ENCODE measurements at places on chromosomes 16 and 17.

GRCh38 chr16:21560462-21560861 is 38.9 kb upstream of the METTL9 start:
- no peak for DNase-seq

DNA sequence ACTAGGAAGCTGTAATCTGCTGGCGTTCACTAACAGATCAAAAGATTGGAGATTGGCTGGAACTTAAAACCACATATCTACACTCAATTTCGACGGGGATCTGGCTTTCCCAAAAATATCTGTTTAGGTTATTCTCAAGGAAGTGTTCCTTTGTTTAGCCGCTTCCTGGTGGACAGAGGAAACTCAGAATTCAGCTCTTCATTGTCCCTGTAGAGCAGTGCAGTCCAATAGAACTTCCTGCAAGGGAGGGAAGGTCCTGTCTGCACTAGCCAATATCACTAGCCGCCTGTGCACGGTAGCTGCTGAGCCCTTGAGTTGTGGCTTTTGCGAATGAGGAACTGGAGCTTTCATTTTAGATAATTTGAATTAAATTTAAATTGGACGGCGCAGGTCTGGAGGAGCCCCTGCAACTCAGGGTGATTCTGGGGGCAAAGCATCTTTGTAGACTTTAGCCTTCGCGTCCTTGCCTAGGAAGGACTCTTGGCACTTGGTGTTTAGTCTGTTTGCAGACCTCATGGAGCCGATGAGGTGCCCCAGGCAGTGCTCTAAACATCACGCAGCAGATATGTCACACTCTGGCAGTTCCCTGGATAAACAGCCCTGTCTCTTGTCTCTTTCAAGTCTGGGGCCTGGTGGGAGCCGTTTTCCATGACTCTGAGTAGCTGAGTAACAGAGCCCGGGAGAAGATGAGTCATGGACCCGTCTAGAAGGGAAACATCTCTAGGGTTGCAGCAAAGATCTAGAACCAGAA is 122.2 kb downstream of the CCDC182 start:
- DNase-seq = no peak

DNA sequence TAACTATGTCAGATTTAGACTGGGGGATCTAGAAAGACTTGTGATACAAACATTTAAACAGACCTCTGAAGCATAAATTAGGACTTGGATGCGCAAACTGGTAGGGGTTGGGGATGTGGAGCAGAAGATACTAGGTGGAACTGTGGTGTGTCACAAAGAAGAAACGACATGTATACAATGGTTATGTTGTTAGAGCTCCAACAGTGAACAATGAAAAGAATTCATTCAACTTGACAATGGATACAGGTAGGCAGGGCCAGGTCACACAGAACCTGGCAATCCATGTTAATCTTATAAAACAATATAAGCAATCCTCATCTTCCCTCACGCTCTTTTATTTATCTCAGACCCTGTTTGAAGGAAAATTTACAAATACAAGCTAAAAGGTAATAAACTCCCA is 102.0 kb downstream of the CDC27 start:
- no peak for DNase-seq

DNA sequence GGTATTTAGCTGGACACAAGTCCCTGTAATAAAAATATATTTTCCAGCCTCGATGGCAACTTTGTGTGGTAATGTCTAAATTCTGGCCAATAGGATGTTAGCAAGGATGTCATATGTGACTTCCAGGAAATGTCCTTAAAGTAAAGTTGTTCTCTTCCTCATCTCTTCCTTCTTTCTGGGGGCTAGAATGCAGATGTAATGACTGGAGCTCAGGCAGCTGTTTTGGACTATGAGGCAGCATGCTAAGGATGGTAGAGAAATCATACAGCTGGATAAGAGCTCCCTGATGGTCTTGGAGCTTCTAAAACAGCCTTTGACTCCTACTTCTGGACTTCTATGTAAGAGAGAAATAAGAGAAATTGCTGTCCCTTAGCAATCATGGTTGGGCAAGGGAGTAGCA is 16.9 kb upstream of the MAPT start:
- DNase-seq = no peak

DNA sequence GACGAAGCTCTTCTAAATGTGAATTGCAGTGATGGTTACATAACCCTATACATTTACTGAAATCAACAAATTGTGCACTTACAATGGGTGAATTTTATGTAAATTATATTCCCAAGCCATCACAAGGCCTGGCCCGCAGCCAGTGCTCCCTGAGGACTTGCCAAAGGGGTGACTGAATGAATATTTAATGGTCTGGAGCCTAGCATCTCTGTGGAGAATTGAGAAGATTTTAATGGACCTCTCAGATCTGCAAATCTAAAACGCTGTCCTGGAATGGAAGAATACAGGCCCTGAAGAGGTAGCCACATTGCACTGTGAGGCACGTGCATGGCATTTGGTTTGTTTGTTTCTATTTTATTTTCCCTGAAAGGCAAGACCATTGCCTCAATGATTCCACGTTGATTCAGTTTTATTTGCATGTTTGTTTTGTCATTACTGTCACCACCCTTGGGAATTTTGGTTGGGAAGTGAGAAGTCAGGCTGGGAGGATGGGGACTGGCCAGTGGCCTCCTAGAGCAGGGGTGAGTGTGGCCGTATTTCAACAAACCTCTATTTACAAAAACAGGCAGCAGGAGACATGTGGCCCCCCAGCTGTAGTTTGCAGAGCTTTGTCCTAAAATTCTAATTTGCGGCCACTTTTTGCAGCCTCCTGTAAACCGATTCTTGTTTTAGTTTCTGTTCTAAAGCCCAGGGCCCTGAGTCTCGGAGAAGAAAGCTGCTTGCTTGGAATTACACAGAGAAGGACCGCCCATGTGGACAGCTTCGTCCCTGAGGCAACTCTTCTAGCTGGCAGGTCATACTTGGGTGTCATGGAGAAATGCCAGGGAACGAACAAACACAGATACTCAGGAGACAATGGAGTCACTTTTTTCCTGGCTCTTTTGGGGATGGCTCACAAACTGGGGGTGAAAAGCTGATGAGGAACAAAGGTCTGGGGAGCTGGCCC is 40.5 kb upstream of the GCSH start:
- DNase-seq = no peak

GRCh38 chr16:57892447-57893096 is 78.4 kb downstream of the CNGB1 start:
- DNase-seq = no peak

DNA sequence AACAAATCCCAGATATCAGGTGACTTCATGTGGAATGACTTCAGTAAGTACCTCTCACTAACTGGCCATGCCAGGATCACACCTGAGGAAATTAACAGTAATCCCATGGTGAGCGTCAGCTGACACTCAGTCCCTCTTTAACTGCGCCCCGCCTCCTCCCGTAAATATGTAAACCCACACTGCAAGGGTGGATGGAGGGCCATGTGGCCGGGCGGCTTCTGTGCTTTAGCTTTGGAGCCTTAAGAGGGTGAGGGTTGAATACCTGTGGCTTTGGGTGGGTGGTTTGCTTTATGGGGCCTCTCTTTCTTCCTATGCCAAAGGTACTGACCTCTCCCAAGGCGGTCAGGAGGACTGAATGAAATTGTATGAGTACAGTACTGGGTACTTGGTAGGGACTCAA is 141.7 kb downstream of the MRM1 start:
- DNase-seq = no peak

- no peak for DNase-seq
Observed at GRCh38 chr16:70402916-70403659, 35.8 kb downstream of the ST3GAL2 start.

DNA sequence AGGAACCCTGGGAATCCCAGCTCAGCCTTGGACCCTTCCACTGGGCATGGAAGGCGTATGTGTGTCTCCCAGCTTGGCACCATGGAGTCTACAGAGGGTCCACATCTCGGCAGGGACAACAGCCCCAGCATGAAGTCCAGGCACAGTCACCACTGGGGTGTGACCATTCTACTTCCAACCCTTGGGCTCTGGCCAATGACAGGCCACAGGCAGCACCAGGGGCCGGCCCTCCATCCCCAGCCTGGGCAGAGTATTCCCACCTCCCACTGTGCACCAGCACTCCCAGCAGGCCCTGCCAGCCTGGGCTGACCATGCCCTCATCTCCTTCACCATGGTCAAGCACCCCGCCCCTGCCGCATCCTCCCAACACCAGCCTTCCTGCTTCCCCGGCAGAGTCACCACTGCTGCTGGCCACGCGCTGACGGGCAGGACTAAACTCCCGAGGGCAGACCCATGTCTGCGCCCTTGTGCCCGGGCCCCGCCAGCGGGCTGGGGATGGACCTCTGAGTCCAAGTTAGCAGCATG is 9.5 kb upstream of the PPP1R27 start:
- no peak for DNase-seq

- no peak for DNase-seq
Observed at GRCh38 chr17:34765291-34765690, 185.9 kb downstream of the TMEM132E start.

GRCh38 chr16:81224824-81225223 is 13.7 kb upstream of the BCO1 start:
- DNase-seq = no peak

DNA sequence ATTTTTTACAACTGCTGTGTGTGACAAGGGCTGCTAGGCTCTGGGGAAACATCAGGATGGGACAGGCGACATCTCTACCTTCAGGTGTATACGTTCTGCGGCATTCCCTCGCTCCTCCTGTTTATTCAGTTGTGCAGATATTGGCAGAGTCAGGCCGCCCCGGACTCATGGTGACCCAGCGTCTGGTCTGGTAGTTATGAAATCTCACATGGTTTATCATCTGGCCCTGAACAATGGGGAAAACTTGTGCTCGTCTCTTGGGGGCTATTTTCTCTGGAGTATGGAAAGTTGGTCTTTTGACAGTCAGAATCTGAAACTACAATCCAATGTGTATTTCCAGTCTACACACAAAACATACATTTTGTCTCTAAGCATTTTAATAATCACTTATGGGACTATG is 3.3 kb downstream of the MARCHF10 start:
- DNase-seq = no peak

- DNase-seq = no peak
Observed at GRCh38 chr16:87438611-87438985, 46.5 kb downstream of the MAP1LC3B start.

GRCh38 chr16:31215287-31216162 is 1.4 kb downstream of the PYDC1 start:
- no peak for DNase-seq

DNA sequence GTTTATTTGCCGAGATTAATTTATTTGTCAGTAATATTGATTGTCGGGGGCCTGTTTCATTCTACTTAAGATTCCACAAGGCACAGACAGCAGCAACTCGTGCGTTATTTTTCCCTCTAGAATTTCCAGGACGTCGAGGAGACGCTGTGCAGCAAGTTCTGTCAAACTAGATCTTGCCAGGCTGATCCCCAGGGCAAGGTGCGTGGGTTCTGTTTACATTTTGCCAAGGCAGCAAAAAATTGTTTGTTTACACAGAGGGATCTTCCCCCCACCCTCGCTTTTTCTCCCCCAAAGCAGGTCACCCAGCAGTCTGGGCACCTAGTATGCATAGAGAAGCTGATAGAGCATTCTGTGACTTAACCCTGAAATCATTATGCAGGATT is 111.4 kb downstream of the IRX3 start:
- DNase-seq = no peak

DNA sequence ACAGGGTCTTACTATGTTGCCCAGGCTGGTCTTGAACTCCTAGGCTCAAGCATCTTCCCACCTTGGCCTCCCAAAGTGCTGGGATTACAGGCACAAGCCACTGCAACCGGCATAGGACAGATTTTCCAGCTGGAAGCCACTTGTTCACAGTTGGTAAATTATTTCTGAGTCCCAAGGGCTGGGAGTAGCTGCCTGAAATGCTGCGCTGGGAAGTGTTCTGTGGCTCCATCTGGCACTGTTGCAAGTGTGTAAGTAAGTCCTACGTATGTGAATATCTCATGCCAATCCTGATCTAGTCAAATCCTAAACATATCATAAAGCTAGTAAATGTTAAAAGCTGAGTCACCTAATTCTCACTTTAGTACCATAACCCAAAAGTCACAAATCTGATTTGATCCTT is 48.1 kb downstream of the YWHAE start:
- DNase-seq = no peak

GRCh38 chr17:72534776-72535175 is 414.0 kb downstream of the SOX9 start:
- DNase-seq = no peak

GRCh38 chr17:63151941-63152523 is 186.0 kb downstream of the TANC2 start:
- no peak for DNase-seq

DNA sequence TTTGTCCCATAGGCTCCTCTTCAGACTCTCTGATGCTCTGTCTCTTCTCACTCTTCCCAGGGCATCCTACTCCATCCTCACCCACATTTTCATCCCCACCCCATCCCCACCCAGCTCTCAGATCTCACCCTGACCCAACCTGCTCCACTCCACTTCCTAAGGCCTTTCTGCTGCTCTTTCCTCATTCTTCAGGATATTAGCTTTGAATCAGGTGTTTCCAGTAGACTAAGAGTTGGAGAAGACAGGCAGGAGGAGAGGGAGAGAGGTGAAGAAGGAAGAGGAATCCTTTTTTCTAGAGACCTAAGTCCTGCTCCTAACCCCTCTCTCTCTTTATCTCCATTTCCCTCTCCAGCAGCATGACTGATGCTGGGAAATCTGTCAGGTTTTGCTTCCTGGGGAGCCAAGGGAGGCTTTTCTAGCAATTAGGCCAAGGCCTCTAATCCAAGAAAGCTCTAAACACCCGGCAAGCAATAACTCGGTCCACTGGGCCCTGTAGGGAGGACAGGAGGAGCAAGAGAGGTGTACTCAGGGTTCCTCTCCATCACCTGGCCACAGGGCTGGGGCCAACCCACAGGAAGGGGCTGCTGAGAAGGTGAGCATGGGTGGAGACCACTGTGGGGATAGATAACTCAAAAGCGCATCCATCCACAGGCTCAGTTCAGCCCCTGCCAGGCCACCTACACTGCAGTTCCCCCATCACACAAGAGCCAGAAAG is 133.3 kb downstream of the TMEM132E start:
- DNase-seq = no peak

GRCh38 chr17:5211458-5211857 is 19.8 kb upstream of the ZNF594 start:
- DNase-seq = no peak

DNA sequence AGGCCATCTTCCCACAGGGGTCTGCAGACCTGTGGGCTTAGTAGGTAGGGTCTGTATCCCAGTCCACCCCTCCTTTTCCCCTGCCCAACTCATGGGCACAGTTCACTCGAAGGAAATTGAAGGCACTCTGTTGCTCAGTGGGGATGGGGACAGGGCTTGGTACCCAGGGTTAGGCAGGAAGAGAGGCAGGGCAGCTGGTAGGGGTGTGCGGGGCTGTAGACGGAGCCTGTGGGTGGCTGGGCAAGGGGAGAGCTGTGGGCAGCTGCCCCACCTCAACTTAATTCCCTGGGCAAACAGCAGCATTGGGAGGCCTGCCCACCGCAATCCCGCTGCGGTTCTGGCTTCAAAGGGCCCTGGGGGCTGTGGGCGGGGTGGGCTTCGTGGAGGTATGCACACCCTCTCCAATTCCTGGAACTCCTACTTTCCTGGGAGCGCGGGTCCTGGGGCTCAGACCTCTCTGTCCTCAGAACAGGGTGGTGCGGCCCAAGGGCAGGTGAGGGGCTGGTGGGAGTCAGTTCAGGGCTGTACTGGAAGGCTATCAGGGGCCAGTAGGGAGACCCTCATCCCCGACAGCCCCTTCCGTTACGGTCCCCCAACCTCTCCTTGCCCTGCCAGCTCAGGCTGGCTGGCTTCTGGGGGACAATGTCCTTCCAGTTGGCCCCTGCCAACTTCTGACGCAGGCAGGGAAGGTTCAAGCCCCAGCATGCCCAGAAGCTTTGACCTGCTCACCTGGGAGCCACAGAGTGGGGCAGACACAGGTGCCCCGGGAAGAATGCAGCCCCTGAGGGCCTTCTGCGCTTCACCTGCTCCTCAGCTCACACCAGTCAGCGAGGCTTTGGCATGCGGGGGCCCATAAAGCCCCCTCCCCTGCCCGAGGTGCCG is 9.1 kb downstream of the FOXJ1 start:
- no peak for DNase-seq
